ENCODE measurements at places on chromosomes 16 and 17.

DNA sequence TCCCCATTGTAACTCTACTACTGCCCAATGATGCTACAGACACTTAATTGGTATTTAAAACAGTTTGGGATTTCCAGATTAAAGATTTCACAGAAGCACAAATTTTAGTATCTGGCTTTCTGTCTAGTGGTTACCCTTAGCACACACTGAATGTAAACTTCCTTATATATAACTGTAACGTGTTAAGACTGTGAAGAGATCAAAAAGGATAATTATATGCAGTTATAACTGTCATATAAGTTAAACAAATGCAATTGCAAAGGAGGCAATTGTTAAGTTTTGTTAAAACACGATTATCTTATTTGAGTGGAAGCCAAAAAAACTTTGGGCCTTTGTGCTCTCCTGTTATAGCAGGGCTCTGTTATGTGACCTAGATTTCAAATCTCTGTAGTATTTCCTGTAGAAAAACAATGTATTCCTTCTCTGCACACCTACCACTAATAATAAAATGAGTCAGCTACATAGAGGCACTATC is 147.9 kb downstream of the STXBP4 start:
- DNase-seq: no peak

- DNase-seq: peak; percentile 74
Measured at GRCh38 chr17:76384222-76384986, at the start of gene SPHK1. Gene SPHK1 (plus strand): TSS chr17:76384609. CDS start chr17:76385645, 1,036 bp downstream.

- DNase-seq: peak; percentile 12
Measured at GRCh38 chr17:65794572-65794971, 233.1 kb upstream of the AXIN2 start.

DNA sequence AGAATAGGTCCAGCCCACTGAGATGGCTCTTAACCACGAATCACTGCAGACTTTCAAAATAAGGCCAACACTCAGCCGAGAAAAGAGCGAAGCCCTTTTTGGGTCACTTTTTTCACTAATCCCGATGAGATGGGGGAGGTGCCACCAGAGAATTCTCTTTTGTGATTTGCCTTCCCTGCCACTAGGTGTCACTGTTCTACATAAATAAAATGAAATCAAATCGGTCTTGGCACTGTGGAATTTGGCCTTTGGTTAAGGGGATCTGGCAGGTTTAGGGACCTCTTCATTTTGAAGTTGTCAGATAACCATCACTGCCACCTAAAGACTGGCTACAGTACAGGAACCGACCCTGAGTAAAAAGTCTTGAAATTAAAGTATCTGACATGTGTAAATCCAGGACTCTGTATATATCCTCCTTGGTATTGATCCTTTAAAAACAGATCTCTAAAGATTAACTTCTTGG is 147.0 kb downstream of the HS3ST4 start:
- DNase-seq: peak; percentile 17

GRCh38 chr16:55698946-55699345 is 43.2 kb downstream of the SLC6A2 start:
- no peak for DNase-seq

DNA sequence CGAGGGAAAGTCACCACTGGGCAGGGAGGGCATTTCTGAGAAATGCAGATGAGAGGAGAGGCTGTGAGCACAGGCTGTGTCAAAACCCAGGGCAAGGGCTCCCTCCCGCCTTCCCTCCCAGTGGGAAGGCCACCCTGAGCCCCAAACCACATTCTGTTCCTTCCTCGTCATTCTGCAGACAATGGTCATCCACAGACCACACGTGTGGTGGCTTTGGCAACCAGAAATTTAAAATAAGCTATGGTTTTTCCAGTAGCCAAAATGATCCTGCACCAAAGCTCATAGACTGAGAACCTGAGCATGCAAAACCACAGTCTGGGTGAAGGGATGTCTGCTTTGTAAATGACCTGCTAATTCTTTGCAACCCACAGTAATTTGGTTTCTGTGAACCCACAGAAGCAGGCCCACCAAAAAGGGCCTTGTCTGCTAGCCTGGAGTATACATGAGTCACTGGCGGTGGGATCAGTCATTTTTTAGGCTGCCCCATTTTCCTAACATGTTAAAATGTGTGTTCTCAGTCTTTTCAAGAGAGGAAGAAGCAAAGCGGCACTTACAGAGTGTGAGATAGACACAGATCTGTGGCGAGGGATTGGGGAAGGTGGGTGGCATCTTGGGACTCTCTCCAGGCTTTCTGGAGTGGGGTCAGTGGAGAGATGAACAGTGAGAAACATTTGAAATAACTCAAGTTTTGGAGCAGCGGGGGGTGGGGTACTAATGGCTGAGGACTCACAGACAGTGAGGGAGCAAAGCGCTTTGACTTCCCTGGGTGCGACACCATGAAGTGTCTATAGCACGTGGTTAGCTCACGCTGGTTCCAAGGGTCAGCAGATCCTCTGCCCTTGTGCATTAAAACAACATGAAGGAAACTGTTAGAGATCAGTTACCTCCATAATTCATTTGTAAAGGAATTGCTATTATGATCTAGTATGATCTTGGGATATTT is 20.5 kb downstream of the GRB7 start:
- DNase-seq: peak; percentile 73

DNA sequence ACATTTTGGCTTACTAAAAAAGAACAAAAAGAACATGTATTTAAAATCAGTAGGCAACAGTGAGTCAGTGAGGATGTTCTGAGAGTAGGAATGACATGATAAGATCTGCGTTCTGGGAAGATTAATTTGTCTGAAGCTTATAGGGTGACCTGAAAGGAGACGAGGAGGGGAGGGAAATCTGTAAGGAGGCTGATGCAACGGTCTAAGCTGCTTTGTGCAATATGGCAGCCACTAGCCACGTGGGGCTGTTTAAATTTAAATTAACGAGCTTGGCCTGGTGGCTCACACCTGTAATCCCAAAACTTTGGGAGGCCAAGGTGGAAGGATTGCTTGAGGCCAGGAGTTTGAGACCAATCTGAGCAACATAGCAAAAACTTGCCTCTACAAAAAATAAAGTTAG is 181.6 kb upstream of the CACNG3 start:
- no peak for DNase-seq

DNA sequence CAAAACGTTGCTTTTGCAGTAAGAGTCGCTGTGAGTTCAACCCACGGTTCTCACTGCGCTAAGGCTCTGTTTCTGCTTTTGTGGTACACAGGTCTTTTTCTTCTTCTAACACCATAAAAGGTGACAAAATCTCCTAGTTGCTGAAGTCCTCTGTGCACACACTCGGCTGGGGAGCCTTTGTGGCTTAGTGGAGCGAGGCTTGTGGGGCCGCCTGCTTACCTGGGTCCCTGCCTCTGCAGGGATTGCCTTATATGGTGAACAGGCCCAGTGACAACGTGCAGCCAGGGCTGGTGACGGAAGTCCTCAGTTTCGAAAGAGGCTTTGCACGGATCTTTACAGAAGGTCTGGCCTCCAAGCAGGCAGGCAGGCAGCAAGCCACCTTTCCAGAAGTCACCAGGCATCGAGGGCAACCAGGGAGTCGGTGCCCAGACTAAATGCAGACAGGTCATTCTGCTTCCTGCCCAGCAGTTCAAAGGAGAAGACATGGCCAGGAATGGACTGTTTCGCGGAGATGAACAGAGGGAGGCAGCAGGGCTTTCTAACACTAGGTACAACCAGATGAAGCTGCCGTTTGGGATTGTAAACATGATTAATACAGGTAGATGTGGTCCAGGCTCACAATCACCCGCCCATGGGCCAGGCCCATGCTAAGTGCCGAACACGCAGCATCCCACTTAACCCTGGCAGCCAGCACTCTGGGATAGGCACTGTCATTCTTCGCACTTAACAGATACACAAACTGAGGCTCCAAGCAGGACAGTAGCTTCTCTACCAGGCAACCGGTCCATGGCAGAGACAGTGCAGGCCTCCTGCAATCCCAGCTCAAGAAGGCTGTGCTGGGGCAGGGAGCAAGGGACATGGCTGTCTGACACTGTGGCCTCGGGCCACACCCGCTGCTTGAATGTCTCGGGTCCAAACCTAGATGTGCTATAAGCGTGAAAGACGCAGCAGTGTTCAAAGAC is 10.7 kb upstream of the MEAK7 start:
- peak; percentile 88 for DNase-seq

- peak; percentile 40 for DNase-seq
Measured at GRCh38 chr17:14204084-14204483, 32.6 kb downstream of the CDRT15 start.

GRCh38 chr17:9714801-9715200 is 69.5 kb downstream of the USP43 start:
- no peak for DNase-seq

DNA sequence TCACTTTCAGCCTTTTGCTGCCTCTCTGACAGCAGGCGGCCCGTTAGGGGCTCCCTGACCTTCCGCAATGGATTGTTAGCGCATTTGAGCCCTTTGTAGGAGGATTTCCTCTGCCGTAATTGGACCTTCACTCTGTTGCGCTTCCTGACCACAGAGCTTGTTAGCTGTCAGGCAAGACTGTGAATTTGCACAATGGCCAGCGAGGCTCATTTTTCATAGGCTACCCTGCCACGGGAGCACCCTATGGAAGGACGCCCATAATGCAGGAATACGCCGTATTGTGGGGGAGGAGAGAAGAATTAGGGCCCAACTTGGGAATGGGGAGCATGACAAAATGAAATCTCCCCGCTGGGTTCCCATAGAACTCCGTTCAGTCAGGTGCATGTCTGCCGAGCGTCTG is 205.2 kb upstream of the NLRP1 start:
- DNase-seq: no peak
